Omental fat pad (tissue), 4 donors: ENCODE measurements at places on chromosomes 7 and 10. TPM values are rescaled to one million over a fixed set of nuclear protein-coding genes. Genes with fewer than 3 reads are reported as not detected.

DNA sequence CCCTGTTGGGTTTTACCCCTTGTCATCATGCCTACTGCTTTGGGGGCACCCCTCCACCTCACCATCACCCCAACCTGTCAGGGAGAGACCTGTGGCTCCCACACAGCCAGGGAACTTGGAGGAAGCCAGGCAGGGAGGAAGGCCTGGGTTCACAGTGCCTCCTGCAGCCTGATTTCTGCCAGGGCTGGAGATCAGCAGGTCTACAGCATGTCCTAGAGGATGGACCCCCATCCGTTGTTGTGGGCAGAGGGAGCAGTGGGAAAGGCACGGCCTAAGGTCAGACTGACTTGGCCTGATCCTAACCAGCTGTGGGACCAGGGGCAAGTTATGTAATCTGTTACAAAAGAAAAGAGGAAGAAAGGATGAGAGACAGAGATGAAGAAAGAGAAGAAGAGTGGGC lies 28.2 kb downstream of the ZCCHC24 start:
- no peak for DNase-seq

DNA sequence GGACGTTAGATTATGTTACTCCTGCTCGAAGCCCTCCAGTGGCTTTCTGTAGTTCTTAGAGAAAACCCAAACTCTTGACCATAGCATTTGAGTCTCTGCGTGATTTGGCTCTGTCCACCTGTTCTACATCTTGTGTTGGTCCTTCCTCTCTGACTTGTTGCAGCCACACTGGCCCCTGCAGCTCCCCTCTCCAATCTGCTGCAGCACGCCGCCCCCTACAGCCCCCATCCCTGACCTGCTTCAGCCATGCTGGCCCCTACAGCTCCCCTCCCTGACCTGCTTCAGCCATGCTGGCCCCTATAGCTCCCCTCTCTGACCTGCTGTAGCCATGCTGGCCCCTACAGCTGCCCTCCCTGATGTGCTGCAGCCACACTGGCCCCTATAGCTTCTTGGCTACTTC lies 29.2 kb downstream of the TRRAP start:
- no peak for DNase-seq

DNA sequence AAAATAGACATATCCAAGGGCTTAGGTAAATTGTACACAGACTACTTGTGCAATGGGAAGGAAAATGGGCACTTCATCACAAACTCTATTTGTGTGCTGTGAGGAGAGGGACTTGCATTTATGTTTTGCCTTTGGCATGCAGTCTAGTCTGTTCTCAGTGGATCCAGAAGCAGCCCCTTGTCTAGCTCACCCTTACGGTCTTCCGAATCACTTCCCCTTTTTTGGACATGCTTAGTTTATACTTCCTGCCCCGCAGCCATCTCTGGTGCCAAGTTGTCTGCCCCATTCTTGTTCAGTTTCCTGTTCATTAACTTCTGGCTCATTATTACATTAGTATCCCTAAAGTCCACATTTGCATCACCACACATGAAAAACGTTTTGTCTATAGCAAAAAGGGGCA lies 161.6 kb downstream of the NRCAM start:
- DNase-seq: no peak

ARHGAP19 gene
- total RNA-seq: 6.1 TPM

DNA sequence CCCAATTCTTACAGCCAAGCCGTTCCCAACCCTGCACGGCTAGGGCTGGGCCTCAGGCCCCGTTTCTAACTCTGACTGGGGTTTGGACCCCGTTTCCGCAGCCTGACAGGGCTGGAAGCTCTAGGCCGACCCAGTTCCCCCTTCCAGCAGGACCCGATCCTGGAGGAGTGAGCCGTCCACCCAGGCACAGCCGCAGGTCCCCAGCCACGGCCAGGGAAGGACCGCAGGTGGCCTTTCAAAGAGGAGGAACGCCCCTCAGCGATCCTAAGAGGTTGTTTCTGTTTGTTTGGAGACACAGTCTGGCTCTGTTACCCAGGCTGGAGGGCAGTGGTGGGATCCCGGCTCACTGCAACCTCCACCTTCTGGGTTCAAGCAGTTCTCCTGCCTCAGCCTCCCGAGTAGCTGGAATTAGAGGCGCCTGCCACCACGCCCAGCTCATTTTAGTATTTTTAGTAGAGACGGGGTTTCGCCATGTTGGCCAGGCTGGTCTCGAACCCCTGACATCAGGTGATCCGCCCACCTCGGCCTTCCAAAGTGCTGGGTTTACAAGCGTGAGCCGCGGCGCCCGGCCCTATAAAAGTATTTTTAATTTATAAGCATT lies 778 bp upstream of the GET4 start:
- no peak for DNase-seq
